Memory B cell (primary cell): ENCODE measurements at places on chromosomes 7 and 10.

GRCh38 chr10:14588084-14588937 is 186.4 kb downstream of the FAM107B start:
- DNase-seq: no peak
- peaks cover 14% of the 10 kb centered on the region for H3K36me3 ChIP-seq
- H3K27ac ChIP-seq: peak overlapping the region; percentile 88
- no peaks in the 10 kb centered on the region for H3K27me3 ChIP-seq
- H3K4me3 ChIP-seq: peak overlapping the region; percentile 73

GRCh38 chr10:25209618-25210017 is 34.8 kb downstream of the GPR158 start:
- no peak for DNase-seq
- H3K4me3 ChIP-seq: no peak overlapping the region
- no peaks in the 10 kb centered on the region for H3K4me1 ChIP-seq
- H3K27ac ChIP-seq: no peak overlapping the region

DNA sequence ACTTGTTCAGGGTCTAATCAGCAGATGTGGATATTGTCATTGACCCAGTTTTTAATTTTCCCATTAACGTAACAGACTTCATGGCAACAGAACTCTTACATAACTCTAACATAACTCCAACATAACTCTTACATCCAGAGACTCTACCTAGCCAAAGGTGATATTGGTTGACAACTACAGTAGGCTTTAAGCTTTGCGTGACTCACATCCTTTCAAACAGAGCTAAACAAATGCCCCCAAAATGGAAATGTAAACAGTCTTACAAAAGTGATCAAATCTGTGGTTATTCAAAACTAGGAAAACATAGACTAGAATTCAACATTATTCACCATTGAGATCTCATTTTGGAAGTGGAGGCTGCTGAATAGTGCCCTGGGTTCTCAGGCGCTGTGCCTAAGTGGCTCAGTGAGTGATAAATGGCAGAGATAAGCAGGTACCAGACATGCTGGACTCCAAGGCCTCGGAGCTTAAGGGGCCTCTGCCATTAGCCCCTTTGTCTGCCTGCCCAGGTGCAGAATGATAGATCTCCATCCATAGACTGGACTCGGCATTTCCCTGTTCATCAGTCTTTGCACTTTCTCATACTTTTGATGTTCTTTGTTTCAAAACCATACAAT is 34.3 kb upstream of the BTBD16 start:
- no peak overlapping the region for H3K4me3 ChIP-seq
- no peaks in the 10 kb centered on the region for H3K36me3 ChIP-seq
- no peaks in the 10 kb centered on the region for H3K4me1 ChIP-seq
- no peak overlapping the region for H3K27ac ChIP-seq

- no peak overlapping the region for H3K27ac ChIP-seq
- DNase-seq: no peak
These were observed 212.7 kb upstream of the ZNF804B start for GRCh38 chr7:88546808-88547207.

- peaks cover 33% of the 10 kb centered on the region for H3K36me3 ChIP-seq
- no peak overlapping the region for H3K27ac ChIP-seq
- DNase-seq: no peak
These were observed 195.5 kb downstream of the SLC25A13 start for GRCh38 chr7:96126382-96126781.

GRCh38 chr10:35612385-35613106 is 7.4 kb downstream of the GJD4 start:
- no peak overlapping the region for H3K27ac ChIP-seq
- peaks cover 2% of the 10 kb centered on the region for H3K4me1 ChIP-seq
- no peaks in the 10 kb centered on the region for H3K36me3 ChIP-seq
- H3K4me3 ChIP-seq: no peak overlapping the region
- DNase-seq: no peak
- peaks cover 17% of the 10 kb centered on the region for H3K27me3 ChIP-seq

DNA sequence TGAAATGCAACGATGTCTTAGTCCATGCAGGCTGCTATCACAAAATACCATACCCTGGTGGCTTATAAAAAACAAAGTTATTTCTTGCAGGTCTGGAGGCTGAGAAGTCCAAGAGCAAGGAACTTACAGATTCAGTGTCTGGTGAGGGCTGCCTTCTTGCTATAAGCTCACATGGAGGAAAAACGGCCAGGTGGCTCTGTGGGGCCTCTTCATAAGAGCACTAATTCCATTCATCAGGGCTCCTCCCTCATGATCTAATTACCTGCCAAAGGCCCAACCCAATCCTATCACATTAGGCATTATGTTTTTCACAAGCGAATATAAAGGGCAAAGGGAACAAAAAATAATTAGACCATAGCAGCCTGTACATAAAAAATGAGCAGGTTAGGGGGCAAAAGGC is 35.4 kb downstream of the PAPSS2 start:
- DNase-seq: no peak
- peaks cover 2% of the 10 kb centered on the region for H3K4me1 ChIP-seq
- peaks cover 2% of the 10 kb centered on the region for H3K27me3 ChIP-seq
- no peaks in the 10 kb centered on the region for H3K36me3 ChIP-seq
- H3K27ac ChIP-seq: no peak overlapping the region

DNA sequence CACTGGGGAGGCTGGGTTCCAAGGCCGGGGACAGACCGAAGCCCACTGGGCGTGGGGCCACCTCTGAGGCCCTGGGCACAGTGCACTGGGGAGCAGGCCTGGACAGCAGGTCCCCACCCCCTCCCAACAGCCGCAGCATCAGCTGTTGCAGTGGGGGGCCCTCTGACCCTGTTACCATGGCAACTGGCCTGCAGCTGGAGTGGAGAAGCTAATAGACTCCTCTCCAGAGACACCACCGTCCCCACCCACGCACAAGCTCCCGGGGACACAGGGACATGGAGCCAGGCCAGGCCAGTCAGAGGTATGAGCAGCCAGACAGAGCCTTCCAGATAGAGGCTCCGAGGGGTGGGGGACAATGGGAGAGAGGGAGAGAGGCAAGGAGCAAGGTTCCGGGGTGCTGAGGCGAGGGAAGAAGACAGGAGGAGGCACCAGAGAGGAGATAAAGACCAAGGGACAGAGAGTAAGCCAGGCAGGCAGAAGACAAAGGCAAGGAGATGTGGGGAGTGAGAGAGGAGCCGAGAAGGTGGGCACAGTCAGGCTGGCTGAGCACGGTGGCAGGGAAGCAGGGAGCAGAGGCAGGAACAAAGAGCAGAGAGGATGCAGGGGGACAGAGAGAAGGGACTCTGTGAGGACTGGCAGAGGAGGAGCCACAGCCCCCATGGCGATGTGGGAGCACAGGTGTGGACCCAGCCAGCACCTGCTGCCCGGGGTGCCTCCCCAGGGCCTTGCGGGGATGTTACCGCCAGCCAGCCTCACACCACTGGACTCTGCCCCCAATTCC is 6.7 kb downstream of the KCNH2 start:
- no peak for DNase-seq
- peaks cover 34% of the 10 kb centered on the region for H3K4me1 ChIP-seq
- no peak overlapping the region for H3K4me3 ChIP-seq
- peaks cover 1% of the 10 kb centered on the region for H3K36me3 ChIP-seq
- H3K27me3 ChIP-seq: peaks cover 2% of the 10 kb centered on the region

DNA sequence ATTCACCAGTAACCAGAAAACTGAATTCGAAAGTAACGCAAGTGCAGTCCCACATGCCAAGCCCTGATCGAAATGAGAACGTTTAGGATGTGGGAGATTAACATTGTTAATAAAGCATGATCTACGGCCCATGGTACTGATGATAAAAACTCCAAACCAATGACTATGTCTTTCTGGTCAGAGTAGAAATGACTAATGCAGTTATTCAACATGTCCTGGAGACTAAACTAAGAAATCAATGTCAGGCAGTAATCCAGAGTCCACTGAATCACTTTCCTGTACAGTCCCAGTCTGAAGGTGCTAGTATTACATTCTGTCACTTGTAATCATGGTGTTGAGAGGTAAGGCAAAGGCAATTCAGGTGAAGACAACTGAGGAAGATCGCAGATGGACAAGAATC is 14.4 kb downstream of the NPSR1 start:
- no peaks in the 10 kb centered on the region for H3K36me3 ChIP-seq
- no peaks in the 10 kb centered on the region for H3K27me3 ChIP-seq
- H3K4me3 ChIP-seq: no peak overlapping the region
- DNase-seq: no peak

DNA sequence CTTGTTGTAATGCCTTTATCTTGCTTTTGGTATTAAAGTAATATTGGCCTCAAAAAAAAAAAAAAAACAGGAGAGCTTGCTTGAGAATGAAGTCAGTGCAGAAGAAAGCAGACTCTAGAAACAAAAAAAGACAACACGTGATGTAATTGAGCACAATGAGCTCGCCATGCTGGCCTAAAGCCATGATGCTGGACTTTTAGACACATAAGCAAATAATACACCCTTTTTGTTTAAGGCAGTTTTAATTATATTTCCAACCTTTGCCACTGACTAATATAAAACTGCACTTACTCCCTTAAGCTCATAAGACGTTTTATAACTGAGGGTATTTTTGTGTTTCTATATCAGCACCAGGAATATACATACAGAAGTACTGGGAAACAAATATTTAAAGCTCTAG is 798.3 kb downstream of the KCNMA1 start:
- H3K36me3 ChIP-seq: no peaks in the 10 kb centered on the region
- DNase-seq: no peak
- peaks cover 2% of the 10 kb centered on the region for H3K27me3 ChIP-seq
- no peak overlapping the region for H3K4me3 ChIP-seq
- no peak overlapping the region for H3K27ac ChIP-seq

DNA sequence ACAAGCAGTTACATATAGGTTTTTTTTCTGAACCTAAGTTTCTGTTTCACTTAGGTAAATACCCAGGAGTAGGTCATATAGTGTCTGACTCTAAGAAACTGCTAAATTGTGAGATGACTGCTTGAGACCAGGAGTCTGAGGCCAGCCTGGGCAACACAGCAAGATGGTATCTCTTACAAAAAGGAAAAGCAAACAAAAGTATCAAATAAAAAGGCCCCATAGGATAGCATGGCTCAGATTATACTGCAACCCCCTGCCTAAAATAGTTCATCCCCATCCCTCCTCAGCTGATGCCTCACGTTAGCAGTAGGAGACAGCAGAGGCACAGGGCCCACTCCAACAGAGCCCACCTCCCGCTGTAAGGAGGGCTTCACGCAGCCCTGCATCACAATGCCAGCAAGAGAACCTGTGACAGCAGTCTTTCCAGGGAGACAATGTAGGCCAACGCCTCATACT is 90.3 kb downstream of the SRPK2 start:
- no peak overlapping the region for H3K4me3 ChIP-seq
- peak overlapping the region; percentile 58 for H3K27ac ChIP-seq
- H3K4me1 ChIP-seq: peaks cover 33% of the 10 kb centered on the region
- DNase-seq: no peak
- H3K27me3 ChIP-seq: no peaks in the 10 kb centered on the region

GRCh38 chr7:36165059-36165458 is 12.0 kb downstream of the EEPD1 start:
- no peaks in the 10 kb centered on the region for H3K36me3 ChIP-seq
- no peak for DNase-seq
- no peaks in the 10 kb centered on the region for H3K4me1 ChIP-seq
- peaks cover 1% of the 10 kb centered on the region for H3K27me3 ChIP-seq
- no peak overlapping the region for H3K4me3 ChIP-seq

DNA sequence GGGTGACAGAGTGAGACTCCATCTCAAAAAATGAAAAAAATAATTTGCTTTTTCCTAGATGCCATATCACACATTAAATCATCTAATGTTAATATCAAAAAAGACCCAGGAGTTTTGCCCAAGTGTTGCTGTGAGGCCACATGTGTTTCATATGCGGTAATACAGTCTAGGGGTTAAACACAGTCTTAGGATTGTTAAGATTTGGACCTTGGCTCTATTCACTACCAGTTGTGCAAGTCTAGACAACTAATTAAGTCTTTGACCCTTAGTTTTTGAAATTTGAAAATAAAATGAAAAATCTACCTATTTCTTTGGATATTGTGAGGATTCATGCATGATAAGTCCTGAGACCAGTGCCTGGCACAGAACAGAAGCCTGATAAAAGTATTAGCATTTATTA is 14.9 kb upstream of the MALRD1 start:
- H3K36me3 ChIP-seq: no peaks in the 10 kb centered on the region
- H3K27ac ChIP-seq: no peak overlapping the region
- DNase-seq: no peak
- no peak overlapping the region for H3K4me3 ChIP-seq
- H3K4me1 ChIP-seq: no peaks in the 10 kb centered on the region

DNA sequence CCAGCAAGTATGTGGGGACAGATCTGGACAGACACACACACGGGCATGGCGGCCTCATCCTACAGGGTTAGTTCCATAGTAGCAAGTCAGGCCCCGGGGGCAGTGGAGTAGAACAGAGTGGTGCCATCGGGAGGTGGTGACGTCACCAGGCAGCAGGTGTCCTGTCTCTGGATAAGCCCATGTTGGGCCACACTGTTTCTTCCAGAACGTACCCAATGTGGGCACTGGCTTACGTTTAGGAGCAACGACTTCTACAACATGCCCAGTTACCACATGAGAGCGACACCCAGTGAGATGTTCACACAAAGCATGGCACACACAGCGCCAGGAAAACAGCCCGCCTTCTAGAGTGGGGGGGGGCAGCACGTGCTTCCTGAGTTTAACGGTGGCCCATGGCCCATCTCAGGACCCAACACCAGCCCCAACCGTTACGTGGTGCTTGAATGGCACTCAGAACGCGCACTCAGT is 67.8 kb downstream of the CTBP2 start:
- H3K27me3 ChIP-seq: peaks cover 7% of the 10 kb centered on the region
- H3K4me1 ChIP-seq: no peaks in the 10 kb centered on the region
- no peaks in the 10 kb centered on the region for H3K36me3 ChIP-seq
- no peak overlapping the region for H3K27ac ChIP-seq
- DNase-seq: no peak

DNA sequence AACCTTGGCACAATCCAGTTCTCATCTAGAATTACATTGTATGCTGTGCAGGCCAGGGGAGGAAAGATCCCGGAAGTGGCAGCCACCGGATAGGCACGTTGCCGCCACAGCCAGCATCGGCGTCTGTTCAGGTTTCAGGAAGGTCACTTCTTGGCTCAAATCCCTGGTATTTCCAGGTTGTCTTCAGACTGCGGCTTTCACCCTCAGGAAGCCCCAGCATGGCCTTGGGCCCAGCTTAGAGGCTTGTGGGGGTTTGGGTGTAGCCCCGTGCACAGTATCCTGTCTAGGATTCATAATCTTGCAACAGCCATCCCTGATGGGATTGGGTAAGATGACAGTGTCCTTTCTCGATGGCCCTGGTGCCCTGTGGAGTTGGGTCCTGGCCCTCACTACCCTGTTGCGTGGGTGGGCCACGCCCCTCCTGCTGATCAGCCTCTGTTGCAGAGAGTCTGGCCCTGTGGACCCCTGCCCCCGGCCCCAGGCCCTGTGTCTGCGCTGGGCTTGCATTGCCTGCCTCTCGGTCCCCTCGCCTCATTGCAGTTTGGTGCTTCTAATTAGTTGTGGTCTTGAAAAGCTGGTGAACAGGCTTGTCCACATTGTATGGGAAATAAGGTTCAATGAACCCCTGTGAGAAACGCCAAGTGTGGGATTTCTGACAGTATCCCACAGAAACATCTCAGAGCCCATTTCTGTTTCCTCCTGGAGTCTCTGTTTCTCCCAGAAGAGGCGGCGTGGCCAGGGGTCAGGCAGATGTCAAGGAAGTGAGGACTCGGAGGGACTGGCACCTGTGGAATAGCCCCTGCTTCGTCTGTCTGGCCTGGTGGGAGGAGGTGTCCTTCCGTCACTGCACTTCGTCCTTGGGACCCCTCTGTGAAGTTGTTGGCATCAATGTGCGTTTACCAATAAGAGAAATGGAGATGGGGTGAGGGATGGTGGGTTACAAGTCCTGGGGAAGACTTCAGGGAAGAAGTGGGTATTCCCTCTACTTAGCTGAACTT is 77.5 kb downstream of the MGMT start:
- peaks cover 12% of the 10 kb centered on the region for H3K36me3 ChIP-seq
- H3K4me1 ChIP-seq: peaks cover 6% of the 10 kb centered on the region
- no peaks in the 10 kb centered on the region for H3K27me3 ChIP-seq
- no peak overlapping the region for H3K27ac ChIP-seq
- no peak overlapping the region for H3K4me3 ChIP-seq
